Uterus (tissue), 4 donors: ENCODE measurements at places on chromosomes 2 and 18. TPM values are rescaled to one million over a fixed set of nuclear protein-coding genes. Genes with fewer than 3 reads are reported as not detected.

GRCh38 chr18:76380127-76380729, 114.8 kb downstream of the ZNF516 start:
- DNase-seq, result no peak

DNA sequence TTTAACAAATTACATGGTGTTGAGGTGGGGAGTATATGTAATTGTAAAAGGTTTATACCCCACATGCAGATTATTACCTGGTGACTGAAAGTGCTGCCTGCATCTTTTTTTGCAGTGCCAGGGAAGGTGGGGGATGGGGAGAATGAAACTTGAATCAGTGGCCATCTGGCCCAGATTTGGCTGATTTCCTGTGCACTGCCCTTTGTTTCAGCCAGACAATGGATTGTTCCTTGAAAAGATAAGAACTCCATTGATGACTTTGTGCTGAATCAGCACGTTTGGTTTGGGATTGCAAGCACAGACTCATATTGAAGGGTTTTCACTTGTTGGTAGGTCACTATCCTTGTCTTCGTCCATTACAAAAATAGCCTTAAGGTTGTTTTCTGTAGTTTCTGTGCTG, 20.9 kb downstream of the GREB1L start:
- DNase-seq, result no peak

- no peak for DNase-seq
These were observed 8.5 kb upstream of the ROCK2 start for GRCh38 chr2:11352781-11353537.

DNA sequence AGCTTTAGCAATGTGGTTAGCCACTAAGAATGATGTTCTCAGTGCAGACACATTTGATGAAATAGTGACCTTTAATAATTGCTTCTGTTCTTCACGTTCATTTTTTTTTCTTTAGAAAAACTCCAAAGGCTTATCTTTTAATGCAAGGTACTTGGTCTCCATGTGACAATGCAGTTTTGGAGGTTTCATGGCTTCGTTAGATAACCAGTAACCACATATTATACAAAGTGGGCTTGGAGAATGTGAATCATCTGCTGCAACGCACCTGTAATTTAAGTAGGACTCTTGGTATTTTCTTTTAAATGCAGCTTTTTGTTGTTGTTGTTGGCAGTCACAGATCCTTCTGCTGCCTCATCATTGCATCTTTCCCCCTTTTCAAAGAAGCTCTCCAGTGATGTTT, 1606.3 kb downstream of the SUCLG1 start:
- no peak for DNase-seq

- no peak for DNase-seq
These were observed 27.1 kb downstream of the TTC39C start for GRCh38 chr18:24041691-24042090.

- no peak for DNase-seq
These were observed 46.3 kb upstream of the ITGB6 start for GRCh38 chr2:160246356-160246755.

DNA sequence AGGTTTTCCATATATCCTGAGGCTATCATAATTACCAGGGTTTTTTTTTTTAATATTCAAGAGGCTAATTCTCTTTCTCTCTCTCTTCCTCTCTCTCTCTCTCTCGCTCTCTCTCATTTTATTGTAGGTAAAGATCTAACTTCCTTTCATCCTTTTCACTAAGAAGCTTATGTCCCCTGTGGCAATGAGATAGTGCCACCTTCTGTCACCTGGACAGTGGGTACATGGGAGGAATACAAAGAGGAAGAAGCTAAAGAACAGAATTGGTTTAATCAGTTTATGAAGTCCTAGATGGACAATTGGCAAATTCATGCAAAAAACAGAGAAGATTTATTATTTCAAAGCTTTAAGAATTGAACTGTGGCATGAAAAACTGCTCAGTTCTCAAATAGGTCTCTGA, 1582.3 kb upstream of the TMEFF2 start:
- DNase-seq, result no peak

- no peak for DNase-seq
These were observed 82.1 kb upstream of the TANK start for GRCh38 chr2:161078211-161078539.

The SGPP2 gene
- total RNA-seq, result 8.6 TPM

The NR4A2 gene
- total RNA-seq, result 0.83 TPM

The KCNJ13 gene
- total RNA-seq, result not detected
